ENCODE measurements at places on chromosomes 3 and 15. TPM values are rescaled to one million over a fixed set of nuclear protein-coding genes. Genes with fewer than 3 reads are reported as not detected.

GRCh38 chr3:198065897-198066296 is 105.9 kb downstream of the LMLN start:
- no peak for DNase-seq

ACAN gene
- total RNA-seq = 2.2 TPM

CAMK1 gene
- total RNA-seq = 16.5 TPM

DNA sequence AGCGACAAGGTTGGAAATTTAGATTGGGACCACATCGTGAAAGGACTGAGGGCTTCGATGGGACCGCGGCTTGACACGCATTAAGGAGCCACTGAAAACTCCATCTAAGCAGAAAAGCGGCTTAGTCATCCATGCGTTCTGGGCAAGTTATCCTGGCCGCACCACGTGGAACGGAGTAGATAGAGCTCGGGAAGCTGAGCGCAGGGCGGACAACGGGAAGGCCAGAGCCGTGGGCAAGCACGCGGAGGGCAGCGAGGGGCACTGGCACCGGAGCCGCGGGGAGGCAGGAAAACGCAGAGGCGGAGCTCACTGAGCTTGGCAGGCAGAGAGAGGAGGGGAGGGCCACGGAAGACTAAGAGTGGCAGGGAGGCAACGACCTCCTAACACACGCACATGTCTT is 61.3 kb upstream of the VGLL4 start:
- DNase-seq = no peak

Data from glomerular endothelial cell (primary cell).